ENCODE measurements at places on chromosomes 2 and 18.

GRCh38 chr2:196337208-196337953 is 166.0 kb upstream of the STK17B start:
- peak; percentile 58 for DNase-seq

GRCh38 chr2:181972431-181973170 is 13.1 kb upstream of the PPP1R1C start:
- DNase-seq: no peak

DNA sequence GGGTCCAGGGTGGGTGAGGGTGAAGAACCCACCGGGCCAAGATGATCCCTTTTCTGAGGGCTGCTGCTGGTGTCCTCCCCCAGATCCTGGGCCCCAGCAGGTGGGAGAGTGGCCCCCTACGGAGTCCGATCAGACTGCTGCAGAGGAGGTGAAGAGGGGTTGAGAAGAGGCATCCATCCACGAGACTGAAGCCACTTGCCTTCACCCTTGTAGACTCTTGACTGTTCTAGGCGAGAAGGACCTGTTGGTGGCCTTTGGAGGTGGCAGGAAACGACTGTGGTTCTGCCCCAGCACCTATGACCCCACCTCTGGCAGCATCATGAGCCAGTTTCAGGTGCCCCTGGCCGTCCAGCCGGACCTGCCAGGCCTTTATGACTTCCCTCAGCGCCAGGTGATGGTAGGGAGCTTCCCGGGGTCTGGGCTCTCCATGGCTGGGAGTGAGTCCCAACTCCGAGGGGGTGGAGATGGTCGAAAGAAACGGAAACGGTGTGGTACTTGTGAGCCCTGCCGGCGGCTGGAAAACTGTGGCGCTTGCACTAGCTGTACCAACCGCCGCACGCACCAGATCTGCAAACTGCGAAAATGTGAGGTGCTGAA is 1.5 kb downstream of the TET3 start:
- DNase-seq: no peak

DNA sequence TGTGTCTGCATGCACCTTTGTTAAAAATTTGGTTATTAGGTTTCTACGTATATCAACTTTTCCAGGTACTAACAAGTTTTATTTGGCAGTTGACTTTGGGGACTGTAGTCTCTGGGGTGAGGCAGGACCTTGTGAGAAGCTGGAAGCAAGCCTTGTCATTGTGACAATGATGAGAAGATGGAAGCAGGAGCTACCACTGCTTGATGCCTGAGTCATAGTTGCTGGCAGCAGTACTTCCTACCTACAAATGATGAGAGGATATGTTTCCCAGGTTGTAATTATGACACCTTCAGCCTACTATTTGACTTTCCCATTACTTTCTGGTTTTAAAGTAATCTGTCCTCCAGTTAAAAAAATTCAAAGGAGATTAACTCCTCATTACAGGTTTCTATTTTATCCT is 516.3 kb downstream of the NRXN1 start:
- no peak for DNase-seq

DNA sequence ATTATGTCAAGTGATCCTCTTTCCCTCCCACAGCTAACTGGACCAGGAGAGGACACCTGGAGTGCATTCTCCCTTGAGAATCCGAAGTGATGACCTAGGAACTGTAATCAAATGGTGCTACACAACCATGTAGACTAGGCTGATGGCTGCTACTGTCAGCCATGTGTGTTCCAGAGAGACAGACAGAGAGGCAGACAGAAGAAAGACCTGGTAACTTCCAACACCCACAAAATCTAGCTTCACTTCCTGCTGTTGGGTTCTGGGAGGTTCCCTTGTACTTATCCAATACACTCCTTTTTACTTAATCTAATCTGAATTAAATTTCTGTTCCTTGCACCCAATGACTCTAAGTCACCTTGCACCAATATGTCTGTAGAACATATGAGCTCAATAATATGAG is 72.3 kb downstream of the AAK1 start:
- no peak for DNase-seq

- DNase-seq: peak; percentile 67
These were observed 16.3 kb downstream of the NRP2 start for GRCh38 chr2:205698286-205699268.

- DNase-seq: no peak
These were observed 1120.8 kb upstream of the TMEFF2 start for GRCh38 chr2:193315428-193316091.

DNA sequence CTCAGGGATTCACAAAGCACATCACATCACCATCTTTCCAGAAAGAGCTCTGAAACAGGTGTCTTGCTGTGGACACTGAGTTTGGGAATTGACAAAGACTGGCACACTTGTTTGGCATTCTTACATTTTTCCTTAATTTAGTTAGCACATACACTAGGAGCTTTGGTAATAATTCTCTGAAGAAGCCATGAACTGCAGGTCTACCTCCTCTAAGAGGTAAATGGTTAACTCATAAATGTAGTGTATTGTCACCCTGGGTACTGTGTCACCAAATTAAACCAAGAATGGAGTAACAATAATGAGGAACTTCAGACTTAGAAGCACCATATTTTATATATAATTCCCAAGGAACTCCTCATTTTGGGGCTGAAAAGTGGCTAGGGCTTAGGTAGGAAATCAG is 22.6 kb downstream of the EIF4E2 start:
- no peak for DNase-seq

DNA sequence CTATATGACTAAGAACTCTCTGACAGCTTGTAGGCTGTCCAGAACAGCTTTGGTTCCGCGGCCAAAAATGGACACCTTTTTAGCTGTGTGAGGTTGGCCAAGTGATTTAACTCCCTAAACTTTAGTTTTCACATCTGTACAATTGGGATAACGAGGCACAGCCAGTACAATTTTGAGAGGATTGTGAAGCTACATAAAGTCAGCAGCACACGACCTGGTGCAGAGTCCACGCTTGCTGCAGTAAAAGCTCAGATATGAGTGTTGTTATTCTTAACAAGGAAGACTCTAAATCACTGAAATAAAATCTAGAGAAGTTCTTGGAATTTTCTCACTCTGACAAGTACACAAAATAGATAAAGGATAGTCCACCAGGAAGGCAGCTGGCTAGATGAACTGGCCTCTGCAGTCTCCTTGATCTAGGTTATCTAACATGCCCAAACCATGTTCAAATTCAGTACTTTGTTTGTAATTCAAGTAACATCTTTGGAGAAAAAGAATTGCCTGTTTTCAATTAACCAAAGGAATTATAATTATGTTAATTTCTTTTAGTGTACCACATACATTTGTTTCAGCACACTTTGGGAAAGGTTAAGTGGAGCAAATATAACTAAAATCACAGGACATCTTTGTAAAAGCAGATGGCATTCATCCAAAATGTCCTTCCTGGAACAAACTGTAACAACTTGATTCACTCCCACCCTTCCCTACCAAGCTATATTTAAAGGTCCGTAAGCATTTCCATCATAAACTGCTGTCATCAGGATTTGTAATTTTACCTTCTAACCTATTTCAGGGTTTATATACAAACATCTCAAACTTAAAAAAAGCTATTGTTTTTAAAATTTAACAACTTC is 201.7 kb upstream of the STK17B start:
- no peak for DNase-seq

GRCh38 chr2:54839461-54840255 is 116.2 kb downstream of the EML6 start:
- no peak for DNase-seq

- DNase-seq: no peak
These were observed 100.8 kb downstream of the ITGB1BP1 start for GRCh38 chr2:9322576-9322975.

DNA sequence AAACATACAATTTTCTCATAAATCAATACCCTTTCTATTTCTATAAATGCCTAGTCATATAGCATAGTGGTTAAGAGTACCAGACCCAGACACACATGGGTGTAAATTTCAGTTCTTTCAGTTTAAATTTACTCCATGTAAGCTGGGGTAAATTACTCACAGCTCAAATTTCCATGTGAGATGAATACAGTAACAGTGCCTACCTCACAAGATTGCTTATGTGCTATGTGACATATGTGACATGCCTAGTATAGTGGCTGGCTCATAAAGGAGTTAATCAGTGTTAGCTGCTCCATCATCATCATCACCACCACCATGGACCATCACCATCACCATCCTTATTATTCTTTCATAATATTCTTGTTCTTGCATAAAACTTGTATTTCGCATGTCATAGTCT is 61.6 kb upstream of the CD302 start:
- no peak for DNase-seq

- DNase-seq: peak; percentile 37
These were observed 7.0 kb upstream of the NXPH2 start for GRCh38 chr2:138787053-138787666.

GRCh38 chr2:191625016-191625415 is 52.9 kb upstream of the NABP1 start:
- DNase-seq: peak; percentile 68

- DNase-seq: no peak
These were observed 69.8 kb upstream of the PDE1A start for GRCh38 chr2:182496596-182496995.

- no peak for DNase-seq
These were observed 256.5 kb downstream of the TGIF1 start for GRCh38 chr18:3706279-3707097.

GRCh38 chr18:3184275-3184963 is 35.3 kb downstream of the MYOM1 start:
- DNase-seq: no peak

DNA sequence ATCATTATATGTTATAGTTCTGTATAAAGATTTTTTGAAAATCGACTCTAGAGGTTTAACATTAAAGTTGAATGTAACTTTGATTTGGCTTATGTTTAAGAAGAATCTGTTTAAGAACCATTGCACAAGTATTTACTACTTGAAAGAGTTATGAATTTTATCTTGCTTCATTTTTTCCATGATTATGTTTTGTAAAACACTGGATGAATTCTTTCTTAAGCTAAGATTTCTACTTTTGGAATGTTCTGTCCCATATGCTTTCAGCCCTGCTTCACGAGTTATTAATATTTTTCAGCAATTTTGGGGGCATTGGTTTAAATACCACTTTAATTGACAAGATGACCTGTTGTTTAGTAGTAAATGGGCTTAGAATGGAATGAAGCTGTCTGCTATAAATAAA is 56.7 kb upstream of the STON1 start:
- no peak for DNase-seq

DNA sequence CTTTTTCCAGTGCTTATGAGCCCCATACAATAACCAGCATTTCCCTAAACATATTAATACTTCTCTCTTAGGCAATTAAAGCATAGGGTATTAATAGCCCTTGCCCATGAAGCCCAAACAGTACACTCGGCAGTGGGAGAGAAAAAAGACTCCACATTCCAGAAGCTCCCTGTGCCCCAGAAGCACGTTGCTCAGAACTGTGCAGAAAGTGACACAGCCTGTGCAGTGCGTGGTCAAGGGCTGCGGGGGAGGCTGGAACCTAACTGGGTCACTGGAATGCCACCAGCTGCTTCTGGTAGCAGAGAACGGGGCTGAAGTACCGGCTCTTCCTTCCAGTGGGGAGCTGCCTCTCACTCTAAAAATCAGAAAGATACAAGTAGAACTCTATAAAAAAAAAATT is 32.7 kb downstream of the EIPR1 start:
- no peak for DNase-seq

- no peak for DNase-seq
These were observed at the start of gene IL1RL2 for GRCh38 chr2:102186791-102187495. Gene IL1RL2, plus strand, starts transcription at chr2:102187023. Its CDS starts 845 bp downstream, at chr2:102187868.

DNA sequence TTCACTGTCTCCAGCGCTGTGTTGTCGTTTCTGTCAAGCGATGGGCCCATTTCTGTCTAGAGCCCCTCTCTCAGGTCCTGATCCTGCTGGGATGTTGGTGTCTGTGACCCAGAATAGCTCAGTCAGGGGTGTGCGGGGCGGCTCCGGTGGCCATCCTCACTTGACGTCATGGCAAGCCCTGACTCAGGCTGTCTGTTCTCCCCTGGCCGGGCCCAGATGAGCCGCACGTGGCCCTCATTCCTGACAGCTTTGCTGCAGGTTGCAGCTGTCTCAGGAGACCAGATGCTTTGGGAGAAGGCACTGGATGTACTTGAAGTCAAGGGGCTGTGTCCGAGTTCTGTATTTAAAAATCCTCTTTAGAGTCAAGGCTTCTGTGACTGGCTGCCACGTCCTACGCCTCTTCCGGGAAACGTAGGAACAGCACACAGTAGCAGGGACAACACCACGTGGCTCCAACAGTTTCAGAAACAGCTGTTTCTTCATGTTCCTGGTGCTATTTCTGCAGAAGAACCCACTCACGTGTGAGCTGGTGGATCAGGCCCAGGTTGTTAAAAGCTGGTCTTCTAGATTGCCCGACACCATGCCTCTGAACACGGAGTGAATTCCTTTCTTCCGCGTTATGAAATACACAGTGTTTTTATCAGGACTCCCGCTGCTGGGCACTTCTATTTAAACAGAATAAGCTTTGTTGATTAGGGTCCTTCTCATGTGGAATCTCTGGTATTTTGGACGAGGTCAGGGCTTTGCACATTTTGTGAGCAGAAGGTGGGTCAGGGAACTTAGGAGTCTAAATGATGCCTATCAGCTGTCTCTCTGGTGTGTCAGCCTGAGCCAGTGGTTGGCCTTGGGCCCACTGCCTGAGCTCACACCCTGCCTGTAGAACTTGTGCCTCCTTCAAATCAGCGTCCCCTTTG is 28.3 kb upstream of the NTSR2 start:
- peak; percentile 42 for DNase-seq

DNA sequence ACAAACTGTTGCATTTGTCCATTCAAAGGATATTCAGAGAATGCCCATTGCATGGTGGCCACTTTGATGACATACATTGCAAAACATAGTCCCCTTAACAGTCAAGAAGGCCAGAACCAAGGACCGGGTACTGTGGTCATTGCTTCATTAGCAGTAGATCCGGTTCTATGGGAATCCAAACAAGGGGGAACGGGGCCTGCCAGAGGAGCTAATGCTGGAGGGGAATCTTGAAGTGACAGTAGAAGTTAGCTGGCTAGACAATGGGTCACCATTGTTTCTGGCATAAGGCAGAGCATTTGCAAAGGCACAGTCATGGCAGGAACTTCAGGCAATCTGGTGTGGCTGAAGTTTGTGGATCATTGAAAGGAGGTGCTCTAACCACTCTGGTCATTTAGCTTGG is 279.7 kb downstream of the SS18 start:
- no peak for DNase-seq

GRCh38 chr2:146615778-146616177 is 1229.1 kb upstream of the ACVR2A start:
- no peak for DNase-seq

All from fibroblast of skin of scalp (primary cell).